Activated CD8-positive, alpha-beta memory T cell treated with anti-CD3 and anti-CD28 coated beads, Interleukin-2, amount 10 ng/mL, durations not matched to agents 7 days and 5 days (primary cell): ENCODE measurements at places on chromosomes 1 and 21. TPM values are rescaled to one million over a fixed set of nuclear protein-coding genes. Genes with fewer than 3 reads are reported as not detected.

RNU1-1 gene
- total RNA-seq, result 922 TPM

VWA5B1 gene
- not detected for total RNA-seq

KRTAP21-2 gene
- not detected for total RNA-seq

GRCh38 chr1:68103884-68104554 lies 53.6 kb upstream of the DIRAS3 start:
- DNase-seq, result no peak

DNA sequence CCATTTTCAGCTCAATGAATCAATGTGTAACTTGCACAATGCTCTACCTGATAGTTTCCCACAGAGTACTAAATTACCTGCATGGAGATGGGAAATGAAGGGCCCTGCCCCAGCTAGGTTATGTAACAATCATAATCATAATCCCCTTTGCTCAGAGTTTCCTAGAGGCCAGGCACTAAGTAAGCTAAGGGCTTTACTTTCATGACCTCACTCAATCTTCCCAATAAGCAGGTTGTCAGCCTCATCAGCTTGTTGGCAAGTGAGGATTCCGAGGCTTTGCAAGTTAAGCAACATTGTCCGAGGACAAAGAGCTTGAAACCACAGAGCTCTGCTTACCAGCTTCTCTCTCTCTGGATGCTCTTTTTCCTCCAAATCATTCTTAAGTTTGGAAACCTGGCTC lies 64.1 kb upstream of the NTPCR start:
- DNase-seq, result no peak

DNA sequence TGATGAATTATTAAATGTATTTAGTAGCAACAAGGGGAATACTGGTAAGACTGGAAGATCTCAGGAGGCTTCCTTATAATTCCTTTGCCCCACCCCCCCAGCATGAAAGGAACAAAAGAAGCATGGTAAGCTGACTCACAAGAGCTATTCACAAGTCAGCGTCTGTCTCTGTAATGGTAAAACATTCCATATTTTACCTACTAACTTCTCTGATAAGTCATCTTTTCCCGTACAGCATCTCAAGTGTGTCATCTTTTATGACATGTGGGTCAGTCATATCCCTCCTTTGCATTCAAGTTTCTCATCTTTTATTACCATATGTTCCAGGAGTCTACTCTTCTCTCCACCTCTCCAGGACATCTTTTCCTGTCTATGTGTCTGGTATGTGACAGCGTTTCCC lies 241.3 kb downstream of the PLA2G4A start:
- no peak for DNase-seq

CCDC17 gene
- 3.9 TPM for total RNA-seq

TMOD4 gene
- total RNA-seq, result 2.9 TPM

GRCh38 chr21:15543473-15543872 lies 186.3 kb upstream of the USP25 start:
- DNase-seq, result no peak

DNA sequence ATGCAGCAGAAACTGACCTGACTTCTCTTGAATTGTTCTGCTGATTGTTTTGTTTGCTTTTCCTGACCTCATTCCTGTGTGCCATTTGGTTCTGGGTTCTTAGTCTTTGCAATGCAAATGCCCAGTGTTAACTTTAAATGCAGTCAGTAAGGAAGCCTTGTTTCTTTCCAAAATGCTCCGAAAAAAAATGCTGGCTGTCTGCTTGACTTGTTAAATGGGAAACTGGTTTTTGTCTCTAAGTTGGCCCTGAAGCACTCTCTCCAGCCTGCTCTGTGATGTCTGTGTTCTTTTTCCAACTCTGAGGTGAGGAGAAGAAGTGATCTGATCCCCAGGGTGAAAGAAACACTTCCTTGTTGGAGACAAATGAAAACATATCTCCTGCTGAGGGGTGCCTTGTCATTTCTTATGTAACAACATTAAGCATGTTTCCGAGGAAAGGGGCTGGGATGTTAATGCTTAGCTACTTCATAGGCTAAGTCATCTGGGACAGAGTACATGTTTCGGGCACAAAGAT lies 256.3 kb upstream of the ADGRL4 start:
- no peak for DNase-seq

NCAM2 gene
- not detected for total RNA-seq

DNA sequence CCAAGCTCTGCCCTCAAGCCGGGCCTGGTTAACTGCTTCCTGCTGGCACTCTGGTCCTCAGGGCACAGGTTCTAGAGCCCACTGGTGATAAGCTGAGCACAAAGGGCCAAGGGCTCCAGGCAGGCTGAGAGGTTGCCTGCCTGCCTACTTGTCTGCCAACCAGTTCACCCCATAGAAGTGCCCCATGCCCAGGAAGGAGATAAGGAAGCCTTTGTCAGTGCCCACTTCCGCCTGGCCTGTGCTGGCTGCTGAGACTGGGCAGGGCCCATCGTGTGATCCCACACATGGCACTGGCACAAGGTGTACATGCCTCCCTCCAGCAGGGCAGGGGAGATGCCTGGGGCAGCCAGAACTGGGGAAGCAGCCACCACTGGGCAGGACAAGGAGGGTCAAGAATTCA lies 24.1 kb downstream of the SLC9A1 start:
- DNase-seq, result no peak

DNA sequence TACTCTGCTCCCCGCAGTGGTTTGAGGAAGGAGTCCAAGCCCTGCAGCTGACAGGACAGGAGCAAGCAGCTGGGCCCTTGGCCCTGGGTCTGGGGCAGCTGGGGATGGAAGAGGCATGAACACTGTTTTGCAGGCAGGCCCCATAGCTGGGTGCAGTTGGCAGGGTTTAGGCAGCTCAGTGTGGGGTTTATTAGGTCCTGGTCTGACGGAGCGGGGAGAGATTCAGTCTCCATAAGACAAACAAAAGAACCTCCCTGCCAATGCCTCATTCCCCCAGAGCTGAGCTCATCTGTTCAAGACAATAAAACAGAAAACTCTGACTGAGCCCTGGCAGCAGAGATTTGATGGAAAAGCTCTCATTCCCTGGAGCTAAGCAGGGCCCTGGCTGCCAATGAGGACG lies 37.3 kb downstream of the OLFML2B start:
- DNase-seq, result no peak

GRCh38 chr21:42012344-42012743 lies 2.2 kb upstream of the ZBTB21 start:
- DNase-seq, result peak; percentile 28

- DNase-seq, result peak; percentile 11
Observed at GRCh38 chr1:30023339-30024022, 699.9 kb downstream of the MATN1 start.

DNA sequence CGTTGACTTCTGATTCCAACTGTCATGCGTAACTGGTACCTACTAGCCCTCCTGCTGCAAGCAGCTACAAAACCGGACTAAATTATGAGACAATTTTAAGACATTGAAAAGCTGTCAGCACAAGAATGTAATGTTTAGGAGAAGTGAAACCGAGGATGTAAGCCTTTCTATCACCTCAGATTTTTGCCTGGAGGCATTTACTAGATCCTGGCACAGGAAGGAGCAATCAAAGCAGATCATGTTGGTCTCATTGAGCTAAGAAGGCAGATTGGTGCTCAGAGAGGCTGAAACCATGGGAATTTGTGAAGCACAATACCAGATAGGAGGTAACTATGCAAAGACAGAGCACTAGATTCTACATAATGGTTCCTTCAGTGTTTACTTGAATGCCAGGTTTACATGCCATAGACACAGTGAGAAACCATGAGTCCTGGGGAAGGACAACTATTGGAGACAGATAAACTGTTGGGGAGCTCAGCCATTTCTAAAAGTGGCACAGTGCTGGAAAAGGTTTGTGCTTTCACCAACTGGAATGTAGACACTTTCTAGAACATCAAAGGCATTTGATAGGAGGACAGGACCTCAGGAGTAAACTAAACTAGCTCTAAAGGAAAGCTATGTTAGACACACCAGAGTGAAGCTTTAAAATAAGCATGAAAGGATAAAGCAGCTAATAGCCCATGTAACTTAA lies 179.4 kb downstream of the LYPLAL1 start:
- no peak for DNase-seq

UBXN11 gene
- total RNA-seq, result 39.3 TPM

KRTAP20-4 gene
- not detected for total RNA-seq

- no peak for DNase-seq
Observed at GRCh38 chr21:20272791-20273362, 725.3 kb upstream of the NCAM2 start.

DNA sequence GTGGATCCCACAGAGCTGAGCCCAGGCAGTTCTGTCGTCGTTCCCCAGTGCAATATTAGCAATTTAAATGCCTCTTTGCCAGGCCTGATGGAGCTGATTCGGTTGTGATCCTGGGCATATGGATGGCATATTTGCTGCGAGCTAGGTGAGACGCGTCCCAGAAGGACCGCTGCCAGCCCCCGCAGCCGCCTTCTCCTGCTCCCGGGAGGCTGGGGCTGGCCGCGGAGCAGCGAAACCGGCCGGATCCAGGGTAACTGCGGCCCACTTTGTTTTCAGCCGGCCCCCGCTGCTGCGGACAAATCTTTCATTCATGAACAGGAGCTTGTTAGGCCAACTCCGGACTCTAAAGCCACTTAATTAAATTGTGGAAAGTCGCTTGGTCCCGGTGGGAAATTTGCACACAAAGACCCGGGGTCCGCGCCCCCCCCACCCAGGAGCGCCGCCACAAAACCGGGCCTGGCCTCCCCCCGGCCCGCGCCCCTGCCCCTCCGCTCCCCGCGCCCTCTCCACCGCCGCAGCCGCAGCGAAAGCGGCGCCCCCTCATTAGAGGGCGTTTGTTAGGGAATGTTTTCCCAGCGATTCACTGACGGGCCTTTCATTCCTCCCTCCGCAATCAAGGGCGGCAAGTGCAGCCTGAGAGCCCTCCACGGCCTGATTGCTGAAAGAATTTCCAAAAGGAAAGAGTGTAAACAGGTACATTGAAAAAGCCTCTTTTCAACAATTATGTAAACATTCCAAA lies 383.3 kb downstream of the RRAGC start:
- no peak for DNase-seq

DNA sequence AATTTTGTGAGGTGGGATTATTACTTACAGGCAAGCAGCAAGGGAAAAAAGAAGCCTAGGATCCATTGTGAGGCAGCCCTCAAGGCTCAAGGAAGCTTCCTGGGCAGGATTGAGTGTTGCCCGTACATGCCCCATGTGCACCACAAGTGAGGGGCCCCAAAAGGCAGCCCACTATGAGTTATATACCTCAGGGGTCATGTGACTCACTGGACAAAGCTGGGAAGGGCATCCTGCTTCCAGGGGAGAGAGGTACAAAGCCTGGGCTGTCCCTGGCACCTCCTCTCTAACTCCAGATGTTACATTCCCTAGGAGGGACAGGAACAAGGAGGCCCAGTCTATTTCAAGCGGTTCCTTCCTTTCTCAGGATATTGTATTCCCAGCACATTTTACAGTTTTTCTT lies 34.0 kb upstream of the CD1D start:
- DNase-seq, result no peak

DNA sequence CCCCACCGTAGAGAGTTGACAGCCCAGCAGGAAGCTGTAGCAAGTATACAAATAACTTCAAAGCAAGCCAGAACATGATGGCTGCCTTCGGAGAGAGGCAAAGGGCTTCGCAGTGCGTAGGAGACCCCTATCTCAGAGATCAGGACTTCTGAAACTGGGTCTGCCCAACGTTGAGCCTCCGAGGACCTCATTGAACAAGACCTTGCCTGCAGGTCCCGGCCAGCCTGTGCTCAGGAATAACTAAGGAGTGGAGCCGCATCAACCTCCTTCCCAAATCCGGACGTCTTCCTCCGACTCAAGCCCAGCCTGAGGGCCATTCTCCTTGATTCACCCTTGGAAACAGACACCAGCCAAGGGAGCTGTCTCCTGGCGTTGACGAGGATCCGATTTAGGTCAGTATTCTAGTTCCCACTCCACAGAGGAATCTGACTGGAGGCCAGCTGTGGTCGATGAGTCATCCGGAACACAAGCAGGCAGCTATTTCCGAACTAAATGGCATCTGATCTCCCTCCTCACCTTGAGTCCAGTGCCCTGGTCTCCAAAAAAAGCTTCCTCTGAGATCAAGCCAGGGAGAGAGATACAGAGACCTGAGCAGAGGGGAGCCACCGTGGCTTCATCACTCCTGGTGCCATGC lies 166.5 kb upstream of the COA6 start:
- no peak for DNase-seq

RAB42 gene
- total RNA-seq, result not detected

DNA sequence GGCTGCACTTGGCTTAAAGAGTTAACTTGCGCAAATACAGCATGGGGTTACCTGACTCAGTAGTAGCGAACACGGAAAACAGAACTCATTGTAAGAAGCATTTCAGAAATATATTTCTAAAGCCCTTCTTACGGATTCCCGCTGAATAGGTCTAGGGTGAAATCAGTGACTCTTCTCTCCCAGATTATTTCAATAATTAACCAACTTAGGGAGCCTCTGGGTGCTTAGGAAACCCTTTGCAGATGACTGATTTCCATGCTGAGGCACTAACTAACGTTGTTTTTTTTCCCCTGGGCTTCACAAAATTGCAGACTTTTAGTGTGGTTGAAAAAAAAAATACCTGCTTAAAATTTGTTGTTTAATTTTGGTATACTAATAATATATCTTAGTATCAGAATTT lies 40.3 kb downstream of the BTG3 start:
- DNase-seq, result no peak

- no peak for DNase-seq
Observed at GRCh38 chr1:214584805-214585766, 17.9 kb upstream of the CENPF start.

GRCh38 chr21:36927719-36928117 lies 38.8 kb downstream of the HLCS start:
- DNase-seq, result peak; percentile 79

DNA sequence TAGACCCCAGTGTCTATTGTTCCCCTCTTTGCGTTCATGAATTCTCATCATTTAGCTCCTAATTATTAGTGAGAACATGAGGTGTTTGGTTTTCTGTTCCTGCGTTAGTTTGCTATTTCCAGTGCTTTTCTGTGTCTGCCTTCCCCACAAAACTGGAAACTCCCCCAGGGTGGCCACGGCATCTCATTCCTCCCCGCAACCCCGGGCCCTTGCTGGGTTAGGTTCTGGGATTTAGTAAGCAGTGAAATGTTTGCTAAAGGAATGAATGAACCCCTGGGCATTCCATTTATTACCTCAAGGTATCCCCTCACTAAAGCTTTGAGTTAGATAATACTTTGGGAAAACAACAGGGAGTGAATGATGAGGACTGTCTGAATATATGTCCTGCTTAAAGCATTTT lies 142.9 kb downstream of the GLUL start:
- peak; percentile 62 for DNase-seq

DNA sequence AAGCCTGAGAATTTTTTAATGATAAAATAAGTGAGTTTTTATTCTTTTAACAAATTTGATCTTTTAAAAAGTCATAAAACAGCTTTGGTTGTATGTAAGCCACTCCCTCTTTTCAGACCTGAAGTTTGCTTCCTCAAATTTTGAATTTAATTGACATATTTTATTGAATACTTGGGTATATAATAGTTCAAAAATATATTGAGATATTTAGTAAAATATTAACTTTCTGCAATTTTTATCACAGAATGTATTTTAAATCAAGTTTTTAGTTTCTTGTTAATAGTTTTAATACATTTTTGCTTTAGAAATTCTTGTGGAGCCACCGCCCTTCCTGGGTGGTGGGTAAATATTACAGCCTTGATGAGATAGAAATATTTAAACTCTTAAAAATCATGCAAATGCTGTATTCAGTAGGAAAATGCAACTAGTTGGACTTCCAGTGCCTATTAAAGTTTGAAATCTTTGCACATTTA lies 867 bp downstream of the PTPRC start:
- DNase-seq, result no peak

CFH gene
- total RNA-seq, result 5.0 TPM

GRCh38 chr1:167455786-167456446 lies 62.4 kb downstream of the CD247 start:
- DNase-seq, result peak; percentile 60
